ENCODE measurements at places on chromosomes 11 and 22.

DNA sequence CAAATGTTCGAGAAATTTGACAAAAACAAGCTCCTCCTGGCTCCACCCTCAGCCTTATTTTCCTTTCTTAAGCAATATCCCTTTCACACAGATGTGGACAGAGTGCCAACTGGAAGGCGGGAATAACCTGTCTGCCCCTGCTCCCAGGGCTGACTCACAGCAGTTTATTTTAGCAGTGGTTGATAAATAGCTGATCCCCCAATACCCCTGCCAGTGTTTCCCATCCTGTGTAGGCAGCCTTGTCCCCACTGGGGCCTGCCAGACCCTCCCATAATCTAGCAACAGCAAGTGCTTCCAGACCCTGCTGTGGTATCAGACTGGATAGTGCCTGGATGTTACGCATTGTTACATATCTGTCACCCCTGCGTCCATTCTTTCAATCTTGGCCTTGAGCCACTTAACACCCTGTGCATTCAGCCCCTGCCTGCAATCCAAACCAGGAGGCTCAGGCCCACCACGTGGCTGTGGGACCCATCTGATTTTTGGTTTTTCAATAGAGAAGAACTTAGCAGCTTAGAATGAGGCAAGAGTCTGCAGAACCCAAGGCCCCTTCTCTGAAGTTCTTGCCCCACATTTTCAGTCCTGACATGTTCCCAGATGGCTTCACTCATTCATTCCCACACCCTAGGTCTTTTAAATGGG lies 53.7 kb downstream of the PARVA start:
- no peak for DNase-seq

GRCh38 chr11:122634501-122634900 lies 21.0 kb upstream of the UBASH3B start:
- DNase-seq, result no peak

DNA sequence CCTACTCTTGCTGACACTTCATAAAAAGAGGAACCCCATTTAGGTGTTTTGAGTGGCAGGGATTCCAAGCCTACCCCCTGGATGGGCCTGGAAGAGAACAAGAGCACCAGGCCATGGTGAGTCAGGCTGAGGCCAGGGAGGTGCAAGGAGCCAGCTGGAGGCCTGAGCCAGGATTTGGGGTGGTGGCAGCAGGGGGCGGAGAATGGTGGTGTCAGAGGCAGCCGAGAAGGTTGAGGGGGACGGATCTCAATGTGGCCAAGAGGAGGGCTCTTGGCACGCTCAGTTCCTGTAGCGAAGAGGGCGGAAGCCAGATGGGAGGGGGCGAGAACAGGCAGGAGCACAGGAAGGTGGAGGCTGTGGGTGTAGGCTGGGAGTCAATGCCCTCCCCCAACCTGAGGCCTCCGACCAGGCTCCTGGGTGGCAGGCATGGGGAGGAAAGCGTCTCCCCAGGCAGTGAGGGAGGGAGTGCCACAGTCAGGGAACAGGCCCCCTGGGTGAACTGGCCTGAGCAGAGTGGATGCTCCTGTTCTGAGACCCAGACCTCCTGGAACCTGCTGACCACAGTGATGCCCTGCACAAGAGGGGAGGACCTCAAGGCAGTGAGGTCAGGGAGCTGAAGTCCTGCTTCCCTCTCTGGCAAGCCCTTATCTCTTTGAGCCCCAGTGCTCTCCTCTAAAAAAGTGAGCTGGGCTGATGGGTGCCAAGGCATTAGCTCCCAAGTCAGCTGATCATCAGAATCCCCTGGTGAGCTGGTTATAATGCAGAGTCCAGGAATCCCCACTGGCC lies 13.9 kb downstream of the RTN4RL2 start:
- peak; percentile 56 for DNase-seq

GRCh38 chr11:14224395-14224794 lies 134.6 kb downstream of the RRAS2 start:
- no peak for DNase-seq

GRCh38 chr11:129247135-129247534 lies 55.0 kb upstream of the ARHGAP32 start:
- no peak for DNase-seq

DNA sequence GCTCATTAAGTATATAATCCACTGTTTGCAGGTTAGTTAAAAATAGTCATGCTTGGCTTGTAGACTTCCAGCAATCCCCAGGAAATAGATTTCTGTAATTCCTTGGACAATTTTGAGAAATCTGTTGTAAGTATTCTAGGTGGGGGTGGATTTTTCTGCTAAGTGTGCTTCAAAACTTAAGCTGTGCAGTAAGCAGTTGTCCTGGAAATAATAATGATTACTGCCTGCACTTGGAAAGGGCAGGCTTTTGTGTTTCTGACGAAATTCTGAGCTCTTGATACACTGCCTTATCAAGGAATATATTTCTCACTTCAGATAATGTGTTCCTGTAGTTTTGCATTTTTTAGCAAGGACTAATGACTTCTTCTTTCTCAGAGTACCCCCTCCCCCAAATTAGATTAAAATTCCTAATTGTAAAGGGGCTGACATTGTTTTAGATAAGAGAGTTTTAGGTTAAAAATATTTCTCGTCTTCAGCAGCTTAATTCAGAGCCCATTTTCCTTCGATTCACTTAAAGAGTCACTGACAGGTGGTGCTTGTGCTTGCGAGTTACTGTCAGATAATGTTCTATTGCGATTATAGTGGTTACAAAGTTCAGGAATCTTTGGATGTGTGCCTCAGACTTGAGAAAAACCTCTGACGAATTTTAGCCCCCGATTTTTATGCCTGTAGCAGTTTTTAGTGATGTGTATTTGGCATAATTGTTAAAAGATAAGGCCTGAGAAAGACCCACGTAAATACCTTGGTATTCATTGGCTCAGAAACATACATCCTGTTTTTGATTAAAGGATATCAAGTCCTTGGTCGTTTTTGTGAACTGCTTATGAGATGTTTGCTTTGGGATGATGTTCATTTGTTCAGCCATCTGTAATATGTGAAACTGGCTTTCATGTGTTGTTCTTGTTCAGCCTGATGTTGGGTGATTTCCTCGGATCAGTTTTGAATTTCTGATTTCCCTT lies 120.5 kb downstream of the HIPK3 start:
- DNase-seq, result no peak

DNA sequence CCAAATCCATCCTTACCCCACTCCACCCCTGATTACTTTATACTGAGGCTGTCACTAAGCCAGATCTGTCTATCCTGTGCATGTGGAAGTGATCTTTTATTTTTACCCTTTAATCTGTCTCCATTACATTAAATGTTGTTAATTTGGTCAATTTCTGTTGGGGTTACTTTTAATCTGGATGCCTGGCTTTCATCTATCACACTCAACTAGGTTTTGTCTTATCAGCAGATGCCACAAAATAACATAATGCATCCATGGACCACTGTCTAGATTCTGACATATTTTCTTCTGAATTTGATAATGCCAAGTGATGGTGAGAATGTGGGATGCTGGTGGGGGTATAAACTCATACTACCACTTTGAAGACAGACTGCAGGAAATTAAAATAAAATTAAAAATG lies 108.4 kb downstream of the FDX1 start:
- no peak for DNase-seq

- DNase-seq, result no peak
Observed at GRCh38 chr11:70522593-70523311, 124.4 kb downstream of the CTTN start.

- DNase-seq, result no peak
Observed at GRCh38 chr22:22547692-22548300, 11.3 kb downstream of the PRAME start.

DNA sequence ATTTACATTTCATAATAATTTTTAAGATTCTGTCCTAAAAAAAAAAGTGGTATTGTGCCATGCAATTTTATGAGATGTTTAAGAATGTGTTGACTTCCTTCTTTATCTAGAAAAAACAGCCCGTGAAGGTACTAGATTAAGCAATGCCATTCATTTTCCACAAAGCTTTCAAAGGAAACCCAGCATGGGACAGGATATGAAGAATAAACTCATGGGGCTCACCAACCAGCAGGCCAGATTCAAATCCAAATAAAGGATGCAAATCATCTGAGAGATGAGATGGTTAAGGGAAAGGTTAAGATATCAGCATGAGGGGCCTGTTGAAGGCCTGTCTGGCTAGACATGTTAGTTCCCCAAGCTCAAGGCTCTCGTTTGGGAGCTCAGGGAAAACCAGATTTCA lies 199.1 kb downstream of the SWAP70 start:
- DNase-seq, result no peak

- DNase-seq, result no peak
Observed at GRCh38 chr22:47207846-47208554, 445.6 kb downstream of the TBC1D22A start.

- no peak for DNase-seq
Observed at GRCh38 chr11:82521427-82521826, 212.2 kb downstream of the FAM181B start.

DNA sequence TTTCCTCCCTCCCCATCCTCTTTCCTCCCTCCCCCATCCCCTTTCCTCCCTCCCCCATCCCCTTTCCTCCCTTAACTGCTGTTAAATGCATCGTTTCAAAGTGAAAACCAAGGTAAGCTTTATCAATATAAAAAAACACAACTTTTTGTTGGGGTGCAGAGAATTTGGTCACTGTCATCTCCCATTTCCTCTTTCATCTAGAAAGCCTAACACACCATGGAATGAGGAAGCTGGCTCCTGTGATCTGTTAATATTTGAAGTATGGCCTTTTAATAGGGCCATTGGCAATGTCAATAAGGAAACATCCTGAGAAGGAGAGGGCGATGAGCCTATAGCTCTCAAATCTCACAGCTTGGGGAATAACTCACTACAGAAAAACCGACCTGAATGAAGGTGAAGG lies 7.0 kb downstream of the EXPH5 start:
- DNase-seq, result no peak
